ENCODE measurements at places on chromosomes 3 and 15.

GRCh38 chr15:70220490-70221096 is 122.9 kb upstream of the TLE3 start:
- no peak for DNase-seq

GRCh38 chr3:36814066-36814717 is 49.8 kb upstream of the DCLK3 start:
- DNase-seq: no peak

DNA sequence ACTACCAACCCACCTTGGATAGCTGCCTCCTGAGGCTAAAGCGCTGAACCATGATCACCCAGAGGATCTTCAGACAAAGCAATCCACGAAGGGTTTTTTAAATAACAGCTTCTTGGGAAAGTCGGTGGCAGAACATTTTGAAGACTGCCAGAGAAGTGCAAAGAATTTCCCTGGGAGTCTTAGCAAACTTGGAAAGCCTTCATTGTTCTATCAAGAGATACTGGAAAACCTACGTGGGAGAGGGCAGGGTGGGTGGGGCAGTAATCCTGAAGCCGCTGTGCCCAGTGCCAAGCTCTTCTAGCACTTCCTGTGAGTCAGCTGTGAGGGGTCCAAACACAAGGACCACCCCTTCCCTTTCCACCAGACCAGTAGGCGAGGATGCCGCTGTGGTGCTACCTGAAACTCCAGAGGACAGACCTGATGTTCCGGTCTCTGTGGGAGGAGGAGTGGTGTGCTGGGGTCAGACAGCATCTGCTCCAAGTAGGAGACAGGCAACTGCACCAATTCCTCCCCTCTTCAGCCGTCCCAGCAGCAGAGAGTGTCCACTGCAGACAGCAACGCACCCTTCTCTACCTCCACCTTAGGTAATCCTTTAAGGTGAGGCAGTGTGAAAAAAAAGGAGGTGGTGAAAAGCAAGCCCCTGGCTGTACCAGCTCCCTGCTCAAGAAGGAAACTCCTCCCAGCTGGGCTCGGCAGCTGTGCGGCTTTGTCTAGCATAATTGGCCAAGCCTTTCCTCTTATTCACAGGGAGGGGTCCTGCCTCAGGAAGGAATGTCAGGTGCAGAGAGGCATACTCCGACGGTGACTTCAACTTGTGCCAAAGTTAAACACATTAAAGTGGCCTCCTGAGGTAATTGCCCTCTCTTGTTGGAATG is 99.0 kb downstream of the TMCC1 start:
- no peak for DNase-seq

GRCh38 chr15:88990185-88990679 is 77.1 kb upstream of the MFGE8 start:
- no peak for DNase-seq

All from stimulated activated CD8-positive, alpha-beta memory T cell treated with anti-CD3 and anti-CD28 coated beads, Interleukin-7, amount 100 ng/mL, for 24 hours (primary cell).